ENCODE measurements at places on chromosomes 4 and X.

DNA sequence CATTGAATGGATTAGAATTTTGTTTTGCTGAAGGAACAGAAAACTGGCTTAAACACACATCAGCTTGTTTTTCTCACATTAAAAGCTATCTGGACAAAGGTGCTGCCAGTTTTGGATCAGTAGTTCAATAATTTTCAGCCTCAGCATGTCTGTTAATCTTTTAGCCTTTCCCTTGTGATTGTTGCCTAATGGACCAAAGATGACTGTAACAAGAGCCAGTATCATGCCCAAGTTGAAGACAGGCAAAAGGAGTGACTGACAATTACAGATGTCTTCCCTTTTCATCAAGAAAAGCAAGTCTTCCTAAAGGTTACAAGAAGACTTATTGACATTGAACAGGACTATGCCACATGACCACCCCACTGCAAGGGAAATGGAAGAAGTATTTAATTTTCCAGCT, 419.7 kb downstream of the MAPK10 start:
- no peak for DNase-seq

GRCh38 chr4:169208090-169208455, 62.7 kb downstream of the SH3RF1 start:
- no peak for DNase-seq

- peak; percentile 5 for DNase-seq
These were observed 42.4 kb upstream of the ARHGEF6 start for GRCh38 chrX:136823175-136823574.

- no peak for DNase-seq
These were observed 379.4 kb downstream of the ZNF674 start for GRCh38 chrX:46165866-46166265.

- DNase-seq = no peak
These were observed 64.7 kb downstream of the RBM47 start for GRCh38 chr4:40564815-40565483.

- DNase-seq = no peak
These were observed 13.5 kb upstream of the ASMTL start for GRCh38 chrX:1466232-1466661.

GRCh38 chrX:142819461-142819860, 206.3 kb upstream of the SPANXN4 start:
- DNase-seq = no peak

- no peak for DNase-seq
These were observed 140.1 kb downstream of the SPANXN4 start for GRCh38 chrX:143165778-143166177.

- no peak for DNase-seq
These were observed 26.0 kb downstream of the OCRL start for GRCh38 chrX:129566073-129566472.

DNA sequence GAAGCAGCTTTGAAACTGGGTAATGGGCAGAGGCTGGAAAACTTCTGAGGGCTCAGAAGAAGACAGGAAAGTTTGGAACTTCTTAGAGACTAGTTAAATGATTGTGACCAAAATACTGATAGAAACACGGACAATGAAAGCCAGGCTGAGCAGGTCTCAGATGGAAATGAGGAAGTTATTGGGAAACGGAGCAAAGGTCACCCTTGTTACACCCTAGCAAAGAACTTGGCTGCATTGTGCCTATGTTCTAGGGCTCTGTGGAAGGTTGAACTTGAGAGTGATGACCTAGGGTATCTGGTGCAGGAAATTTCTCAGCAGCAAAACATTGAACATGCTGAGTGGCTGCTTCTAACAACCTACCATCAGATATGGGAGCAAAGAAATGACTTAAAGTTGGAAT, 50.8 kb upstream of the FBXW7 start:
- no peak for DNase-seq

DNA sequence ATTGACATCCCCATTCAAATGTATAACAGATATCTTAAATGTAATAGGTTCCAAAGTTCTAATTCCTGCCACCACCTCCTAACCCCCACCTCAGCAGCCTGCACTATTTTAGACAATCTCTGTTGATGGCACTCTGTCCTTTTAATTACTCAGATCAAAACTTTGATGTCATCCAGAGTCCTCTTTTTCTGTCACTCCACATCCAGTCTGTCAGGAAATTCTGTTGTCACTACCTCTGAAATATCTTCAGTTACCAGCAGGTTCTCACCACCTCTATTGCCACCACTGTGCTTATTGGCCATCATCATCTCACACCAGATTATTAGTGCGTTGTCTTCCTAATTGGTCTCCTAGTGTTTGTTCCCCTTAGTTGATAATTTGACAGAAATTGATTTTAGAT, 76.2 kb downstream of the PTPN13 start:
- DNase-seq = no peak

DNA sequence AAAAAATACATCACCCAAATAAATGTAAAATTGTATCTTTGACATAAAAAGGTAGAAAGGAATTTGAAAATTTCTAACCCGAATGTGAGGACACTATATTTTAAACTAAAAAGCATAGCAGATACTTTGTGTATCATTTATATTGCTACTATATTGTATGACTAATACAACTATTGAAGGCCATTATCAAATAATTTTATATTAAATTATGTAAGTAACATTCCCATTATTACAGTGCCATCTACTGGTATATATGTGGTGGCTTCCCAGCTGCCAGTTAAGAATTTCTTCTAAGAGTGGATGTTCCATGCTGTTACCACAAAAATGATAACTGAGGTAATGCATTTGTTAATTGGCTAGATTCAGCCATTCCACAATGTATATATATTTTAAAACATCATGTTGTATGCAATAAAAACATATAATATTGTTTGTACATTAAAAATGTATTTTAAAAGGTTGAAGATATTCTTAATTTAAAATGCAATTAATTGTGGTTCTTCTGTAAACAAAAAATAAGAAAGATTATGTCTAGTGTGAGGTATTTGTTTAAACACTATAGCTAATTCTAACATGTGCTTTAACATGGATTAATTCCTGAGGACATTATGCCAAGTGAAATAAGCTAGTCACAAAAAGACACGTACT, 65.3 kb downstream of the EGF start:
- peak; percentile 64 for DNase-seq

- no peak for DNase-seq
These were observed 1154.9 kb upstream of the PCDH7 start for GRCh38 chr4:29565256-29565655.

GRCh38 chr4:137452799-137453198, 79.5 kb downstream of the PCDH18 start:
- no peak for DNase-seq

DNA sequence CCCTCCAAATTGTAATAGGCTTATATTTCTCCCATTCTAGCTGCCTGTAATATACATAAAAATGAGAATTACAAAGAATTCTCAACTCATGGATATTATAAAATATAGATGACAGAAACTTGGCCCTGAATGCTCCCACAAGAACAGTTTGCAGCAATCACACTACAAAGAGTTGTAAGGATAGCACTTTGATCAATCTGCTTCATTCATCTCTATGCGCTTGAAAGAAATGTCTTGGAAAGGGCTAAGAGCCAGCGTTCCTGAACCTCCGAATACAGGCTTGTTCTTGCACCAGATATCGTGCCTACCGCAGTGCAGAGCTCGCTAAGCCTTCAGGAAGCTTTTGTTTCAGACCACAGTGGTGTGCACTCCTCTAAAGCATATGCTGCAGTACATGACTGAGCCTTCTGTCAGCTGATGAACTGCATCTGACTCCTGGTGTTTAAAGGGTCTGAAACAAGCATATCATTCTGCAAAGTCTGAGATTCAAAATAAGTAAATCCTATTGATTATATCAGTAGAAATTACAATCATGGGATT, 417.6 kb upstream of the ZFP42 start:
- no peak for DNase-seq

DNA sequence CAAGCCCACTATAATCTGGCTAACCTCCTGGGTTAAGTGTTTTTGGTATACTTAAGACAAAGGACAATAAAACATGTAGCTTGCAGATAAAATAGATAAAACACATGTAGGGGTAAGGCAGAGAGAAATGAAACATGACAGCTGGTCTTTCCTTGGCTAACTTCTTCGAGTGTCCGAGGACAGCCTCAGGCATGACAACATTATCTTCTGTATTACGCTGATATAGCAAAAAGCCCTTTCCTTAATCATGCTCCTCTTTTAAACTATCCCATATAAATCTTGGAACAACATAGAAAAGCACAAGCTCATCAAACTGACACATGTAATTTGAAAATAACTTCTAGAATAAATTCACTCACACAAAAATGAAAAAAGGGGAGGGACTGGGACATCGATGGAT, 91.1 kb downstream of the SEL1L3 start:
- no peak for DNase-seq

- no peak for DNase-seq
These were observed 23.5 kb upstream of the CT55 start for GRCh38 chrX:135194684-135195083.

DNA sequence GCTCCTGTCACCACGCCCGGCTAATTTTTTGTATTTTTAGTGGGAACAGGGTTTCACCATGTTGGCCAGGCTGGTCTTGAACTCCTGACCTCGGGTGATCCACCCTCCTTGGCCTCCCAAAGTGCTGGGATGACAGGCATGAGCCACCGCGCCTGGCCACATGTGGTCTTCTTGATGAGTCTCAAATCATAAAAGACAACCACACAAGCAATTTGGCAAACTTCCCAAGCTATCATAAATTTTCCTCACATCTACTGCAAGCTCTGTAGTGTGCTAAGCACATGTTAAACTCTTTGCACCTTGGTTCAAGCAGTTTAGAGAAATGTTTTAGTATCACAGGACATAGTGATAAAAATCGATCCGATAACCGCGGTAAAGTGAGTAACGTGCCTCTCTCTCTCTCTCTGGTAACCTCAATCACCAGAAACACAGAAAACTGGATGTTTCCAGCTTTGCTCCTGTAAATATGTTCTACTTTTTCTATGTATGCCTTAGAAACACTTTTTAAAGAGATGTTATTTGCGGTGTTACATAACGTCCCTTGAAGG, 256.8 kb downstream of the DHRSX start:
- DNase-seq = no peak

- DNase-seq = no peak
These were observed 471.8 kb upstream of the FTHL17 start for GRCh38 chrX:31543634-31544033.

- no peak for DNase-seq
These were observed 81.0 kb downstream of the MGST2 start for GRCh38 chr4:139746431-139747171.

GRCh38 chr4:151553874-151554273, 144.9 kb downstream of the FHIP1A start:
- no peak for DNase-seq

- DNase-seq = no peak
These were observed 29.7 kb downstream of the EGF start for GRCh38 chr4:109942292-109942926.

DNA sequence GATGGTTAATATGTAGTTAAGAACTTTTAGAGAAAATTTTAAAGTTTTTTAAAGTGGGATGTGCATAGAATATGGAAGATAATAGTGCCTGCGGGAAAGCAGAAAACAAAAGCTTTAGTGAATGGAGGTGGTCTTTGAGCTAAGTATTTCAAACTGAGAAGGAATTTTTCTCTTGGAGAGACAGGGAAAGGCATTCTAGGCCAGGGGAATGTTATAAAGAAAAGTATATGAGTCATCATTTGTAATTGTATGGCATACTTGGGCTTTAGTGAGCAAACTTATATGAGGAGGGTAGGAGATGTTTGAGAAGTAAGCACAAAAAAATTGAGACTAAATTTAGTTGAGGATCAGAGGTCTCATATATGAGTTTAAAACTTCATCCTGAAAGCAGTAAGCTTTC, 467.0 kb downstream of the PPARGC1A start:
- no peak for DNase-seq

GRCh38 chr4:107363125-107363524, 327.0 kb upstream of the DKK2 start:
- no peak for DNase-seq

GRCh38 chr4:41822325-41822724, 73.8 kb upstream of the PHOX2B start:
- no peak for DNase-seq

DNA sequence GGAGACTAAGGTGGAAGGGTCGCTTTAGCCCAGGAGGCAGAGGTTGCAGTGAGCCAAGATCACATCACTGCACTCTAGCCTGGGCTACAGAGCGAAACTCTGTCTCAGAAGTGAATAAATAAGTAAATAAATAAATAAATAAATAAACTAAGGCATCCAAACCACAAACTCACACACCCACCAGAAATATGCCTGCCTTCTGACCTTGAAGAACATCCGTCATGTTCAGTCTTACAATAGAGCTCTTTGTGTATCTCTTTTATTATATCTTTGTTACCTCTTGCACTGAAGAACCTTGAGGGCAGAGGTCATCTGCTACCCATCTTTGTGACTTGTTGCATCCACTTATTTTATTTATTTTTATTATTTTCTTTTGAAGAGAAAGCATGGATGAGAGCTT, 71.6 kb downstream of the PRRG1 start:
- DNase-seq = no peak

DNA sequence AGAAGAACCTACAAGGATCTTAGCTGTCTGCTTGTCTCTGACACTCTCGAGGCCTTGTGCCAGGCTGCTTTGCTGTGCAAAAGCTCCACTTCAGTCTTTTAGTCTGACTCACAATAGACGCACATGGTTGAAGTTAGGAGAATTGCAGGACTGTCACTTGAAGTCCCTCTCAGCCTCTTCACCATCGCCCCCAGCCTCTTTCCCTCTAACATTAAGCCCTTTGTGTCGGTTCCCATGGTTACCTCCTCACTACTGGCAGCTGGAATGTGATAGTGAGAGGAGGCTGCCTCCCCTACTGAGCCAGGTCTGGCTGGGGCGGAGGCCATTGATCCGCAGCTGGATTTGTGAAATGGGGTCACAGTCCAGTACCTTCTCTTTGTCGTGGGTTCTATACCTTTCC, 201.8 kb downstream of the SOWAHB start:
- DNase-seq = no peak

GRCh38 chr4:147481577-147482109, 746 bp downstream of the EDNRA start:
- no peak for DNase-seq

GRCh38 chr4:159766241-159766640, 663.4 kb downstream of the RAPGEF2 start:
- DNase-seq = no peak

DNA sequence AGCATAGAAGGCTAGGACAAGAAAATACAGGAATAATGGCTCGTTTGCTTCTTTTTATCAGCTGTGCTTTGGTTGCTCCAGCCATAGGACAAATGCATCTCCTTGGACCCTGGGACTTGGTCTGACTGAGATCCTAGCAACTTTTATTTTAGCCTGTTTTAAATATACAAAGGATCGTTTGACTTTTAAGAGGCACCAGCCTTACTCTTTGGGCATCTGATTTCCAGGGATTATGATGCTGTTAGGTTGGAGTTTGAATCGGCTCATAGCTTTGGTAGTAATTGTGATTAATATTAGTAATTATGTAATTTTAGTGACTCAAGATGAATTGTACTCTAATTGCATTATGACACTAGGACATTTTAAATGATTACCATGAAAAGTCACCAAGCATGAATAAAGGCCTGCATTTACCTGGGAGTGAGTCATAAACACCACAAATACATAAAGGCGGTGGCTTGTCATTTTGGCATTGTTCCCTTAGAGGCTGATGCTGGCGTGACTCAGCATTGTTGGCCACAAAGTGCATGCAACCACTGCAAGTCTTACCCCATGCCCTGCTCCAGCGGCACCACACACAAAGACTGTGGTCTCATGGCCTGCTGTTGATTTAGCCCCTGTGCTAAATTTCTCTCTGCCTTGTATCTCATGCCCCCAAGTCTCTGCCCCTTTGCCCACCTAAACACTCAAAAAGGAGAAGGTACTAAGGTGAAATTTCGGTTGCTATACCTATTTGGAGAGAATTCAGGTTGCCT, 12.4 kb downstream of the GPAT3 start:
- DNase-seq = peak; percentile 93

- no peak for DNase-seq
These were observed 143.9 kb downstream of the PJA1 start for GRCh38 chrX:69021141-69021960.

All from brain microvascular endothelial cell (primary cell).